Activated T-helper 1 cell treated with anti-CD3 and anti-CD28 coated beads, Interleukin-2, amount 50 U/mL, for 16 hours (primary cell): ENCODE measurements at places on chromosomes 4 and X.

DNA sequence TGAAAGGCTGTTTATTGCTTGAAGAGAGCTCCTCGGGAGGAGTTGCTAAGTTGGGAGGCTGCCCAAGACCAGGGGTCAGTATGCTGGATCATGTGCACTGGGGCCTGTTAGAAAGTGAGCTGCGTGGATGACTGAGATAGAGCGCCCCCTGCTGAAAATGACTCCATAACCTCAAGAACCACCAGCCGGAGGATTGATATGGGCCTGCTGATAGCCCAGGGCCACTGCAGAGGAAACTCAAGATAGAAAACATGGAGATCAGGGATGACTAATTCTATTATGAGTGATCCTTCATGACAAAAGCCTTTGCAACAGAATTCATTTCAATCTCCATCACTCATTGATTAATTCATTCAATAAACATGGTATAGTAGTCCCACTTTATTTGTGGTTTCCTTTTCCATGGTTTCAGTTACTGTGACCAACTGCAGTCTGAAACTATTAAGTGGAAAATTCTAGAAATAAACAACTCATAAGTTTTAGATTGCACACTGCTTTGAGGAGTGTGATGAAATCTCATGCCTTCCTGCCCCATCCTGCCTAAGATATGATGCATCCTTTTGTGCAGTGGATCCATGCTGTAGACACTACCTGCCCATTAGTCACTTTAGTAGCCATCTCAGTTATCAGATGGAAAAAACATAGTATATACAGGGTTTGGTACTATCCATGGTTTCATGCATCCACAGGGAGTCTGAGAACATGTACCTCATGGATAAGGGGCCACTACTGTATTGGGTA is 126.7 kb upstream of the MBNL3 start:
- DNase-seq: peak; percentile 5

DNA sequence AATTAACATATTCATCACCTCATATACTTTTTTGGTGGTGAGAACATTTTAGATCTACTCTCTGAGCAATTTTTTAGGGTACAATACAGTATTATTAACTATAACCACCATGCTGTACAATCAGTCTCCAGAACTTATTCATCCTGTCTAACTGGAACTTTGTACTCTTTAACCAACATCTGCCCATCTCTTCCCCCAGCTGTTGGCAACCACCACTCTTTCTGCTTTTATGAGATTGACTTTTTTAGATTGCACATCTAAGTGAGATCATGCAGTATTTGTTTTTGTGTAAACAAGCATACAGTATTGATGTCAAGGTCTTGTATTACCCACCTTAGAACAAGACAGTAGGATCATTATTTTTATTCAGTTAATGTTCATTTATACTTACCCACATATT is 516.8 kb downstream of the RPA4 start:
- no peak for DNase-seq

GRCh38 chr4:15912236-15912635 is 26.3 kb downstream of the FGFBP1 start:
- no peak for DNase-seq

DNA sequence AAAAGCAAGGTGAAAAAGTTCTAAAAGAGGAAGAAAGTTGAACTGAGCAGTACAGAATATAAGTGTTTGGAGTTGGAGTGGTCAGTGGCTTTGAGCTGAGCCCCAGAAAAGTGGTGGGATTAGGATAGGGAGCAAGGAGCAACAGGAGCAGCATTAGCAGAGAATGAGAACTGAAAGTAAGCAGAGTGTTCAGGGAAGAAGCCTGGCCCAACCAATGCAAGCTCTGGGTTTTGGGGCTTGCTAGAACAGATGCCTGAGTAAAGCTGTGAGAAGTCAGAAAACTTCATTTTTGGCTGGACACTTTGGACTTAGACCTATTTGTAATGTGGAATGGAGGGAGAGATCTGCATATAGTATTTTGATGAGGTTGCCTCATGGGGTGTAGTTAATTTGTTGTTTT is 17.8 kb downstream of the JADE1 start:
- no peak for DNase-seq

DNA sequence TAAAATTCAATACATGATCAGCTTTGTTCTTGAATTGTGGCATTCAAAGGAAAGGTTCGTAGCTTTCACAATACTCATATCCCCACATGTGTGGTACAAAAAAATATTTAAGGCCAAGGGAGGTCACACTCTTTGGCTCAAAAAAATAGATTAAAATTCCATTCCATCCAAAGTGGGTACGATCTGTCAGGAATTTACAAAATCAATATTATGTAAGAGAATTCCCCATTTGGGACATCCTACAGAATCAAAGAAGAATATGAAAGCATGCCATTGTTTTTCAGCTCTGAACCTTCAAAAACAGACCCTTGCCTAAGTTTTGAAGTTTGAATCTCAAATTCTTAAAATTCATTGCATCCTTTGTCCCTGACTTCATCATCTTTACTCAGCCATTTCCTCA is 85.8 kb downstream of the MID1 start:
- DNase-seq: no peak

DNA sequence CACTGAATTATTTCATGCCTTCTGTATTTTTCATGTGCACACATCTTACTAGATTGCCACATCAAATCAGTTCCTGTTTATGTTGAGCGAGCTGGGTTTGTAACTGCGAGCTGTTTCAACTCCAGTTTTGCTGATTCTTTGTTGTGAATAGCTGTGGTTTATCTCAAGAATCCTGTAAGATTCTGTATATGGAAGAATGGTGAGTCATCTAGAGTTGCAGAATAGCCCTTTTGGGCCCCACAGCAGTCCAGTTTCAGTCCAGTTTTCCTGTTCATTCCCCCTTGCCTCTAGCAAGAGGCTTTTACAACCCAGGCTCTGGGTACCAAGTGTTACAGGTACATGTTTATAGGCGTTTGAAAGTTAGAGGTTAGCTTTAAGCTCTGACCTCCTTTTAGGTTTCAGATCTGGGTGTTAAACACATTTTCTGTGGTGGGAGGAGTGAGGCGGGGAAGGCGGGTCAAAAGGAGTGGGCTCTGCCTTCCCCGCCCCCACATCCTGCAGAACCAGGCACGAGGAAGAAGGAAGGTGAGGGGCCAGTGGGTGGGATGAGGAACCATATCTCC is 32.7 kb downstream of the TBC1D14 start:
- DNase-seq: no peak

GRCh38 chr4:79426989-79427388 is 19.0 kb upstream of the GK2 start:
- DNase-seq: no peak
